ENCODE measurements at places on chromosomes 7 and 10.

GRCh38 chr10:132538790-132539421 lies 1.3 kb downstream of the INPP5A start:
- no peak for DNase-seq

GRCh38 chr7:26170663-26171062 lies 18.7 kb downstream of the NFE2L3 start:
- no peak for DNase-seq

- no peak for DNase-seq
Measured at GRCh38 chr7:155579565-155579964, 33.2 kb upstream of the CNPY1 start.

DNA sequence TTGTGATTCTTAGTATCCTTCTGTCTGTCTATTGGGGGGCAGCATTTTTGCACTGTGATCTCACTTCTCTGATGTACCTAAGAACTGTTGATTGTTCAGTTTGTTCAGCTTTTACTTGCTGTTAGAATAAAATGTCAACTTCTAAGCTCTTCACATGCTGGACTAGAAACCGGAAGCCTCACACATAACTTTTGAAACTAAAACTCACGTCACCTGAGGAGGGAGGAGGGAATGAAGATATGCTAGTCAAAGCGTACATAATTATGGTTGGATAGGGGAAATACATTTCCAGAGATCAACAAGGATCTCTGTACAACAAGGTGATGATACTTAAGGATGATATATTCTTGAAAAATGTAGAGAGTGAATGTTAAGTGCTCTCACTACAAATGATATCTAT lies 609.7 kb downstream of the INHBA start:
- DNase-seq: no peak

DNA sequence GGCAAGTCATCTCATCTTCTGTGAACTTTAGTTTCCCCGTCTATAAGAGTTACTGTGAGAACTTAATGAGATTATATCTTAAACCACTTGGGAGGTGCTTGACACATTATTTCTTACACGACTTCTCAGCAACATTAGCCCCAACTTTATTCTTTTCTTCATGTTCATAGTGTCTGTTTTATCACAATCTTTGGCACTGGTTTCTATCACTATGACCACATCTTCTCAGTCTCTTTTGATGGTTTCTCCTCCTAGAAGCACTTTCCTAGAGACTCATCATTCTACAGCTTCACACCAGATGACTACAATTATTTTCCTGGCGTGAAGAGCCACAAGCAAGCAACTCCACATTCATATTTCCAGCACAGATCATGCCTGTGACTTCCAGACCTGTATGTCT lies 26.5 kb upstream of the BET1 start:
- DNase-seq: no peak

- DNase-seq: no peak
Measured at GRCh38 chr10:79241990-79242619, 105.2 kb upstream of the PPIF start.

GRCh38 chr7:120360918-120361317 lies 87.9 kb downstream of the KCND2 start:
- no peak for DNase-seq

GRCh38 chr10:59695637-59696036 lies 14.0 kb downstream of the SLC16A9 start:
- no peak for DNase-seq

DNA sequence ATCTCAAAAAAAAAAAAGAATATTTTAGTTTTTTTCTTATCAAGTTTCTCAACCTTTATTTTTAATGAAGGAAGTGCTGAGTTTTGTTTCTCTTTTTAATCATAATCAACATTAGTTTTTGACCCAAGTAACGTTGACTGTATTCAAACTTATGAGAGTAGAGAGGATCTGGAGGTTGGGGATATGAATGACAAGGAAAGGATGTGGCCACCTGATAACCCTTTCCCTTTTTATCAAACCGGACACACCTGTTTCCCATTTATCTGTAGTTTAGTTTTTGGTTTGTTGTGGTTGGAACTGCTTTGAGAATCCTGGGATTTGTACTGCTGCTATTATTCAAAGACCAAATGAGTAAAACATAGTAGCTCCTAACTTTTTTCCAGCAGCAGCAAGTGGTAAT lies 38.6 kb downstream of the HACD1 start:
- DNase-seq: no peak

DNA sequence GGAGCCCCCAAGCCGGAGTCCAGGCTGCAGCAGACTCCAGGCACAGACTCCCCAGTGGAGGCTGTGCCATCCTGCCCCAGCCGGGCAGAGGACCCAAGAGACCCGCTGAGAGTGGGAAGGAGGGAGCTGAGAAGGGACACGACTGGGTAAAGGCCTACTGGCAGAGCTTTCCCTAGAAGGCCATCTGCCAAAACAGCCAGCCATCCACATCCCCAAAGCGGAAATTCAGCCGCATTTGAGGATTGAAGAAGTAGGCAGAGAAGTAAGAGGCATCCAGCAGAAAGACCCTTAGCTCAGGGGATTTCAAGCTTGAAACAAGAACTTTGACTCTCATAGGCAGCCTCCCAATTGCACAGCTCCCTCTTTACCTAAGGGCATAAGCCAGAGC lies 857 bp downstream of the CPXM2 start:
- DNase-seq: no peak

DNA sequence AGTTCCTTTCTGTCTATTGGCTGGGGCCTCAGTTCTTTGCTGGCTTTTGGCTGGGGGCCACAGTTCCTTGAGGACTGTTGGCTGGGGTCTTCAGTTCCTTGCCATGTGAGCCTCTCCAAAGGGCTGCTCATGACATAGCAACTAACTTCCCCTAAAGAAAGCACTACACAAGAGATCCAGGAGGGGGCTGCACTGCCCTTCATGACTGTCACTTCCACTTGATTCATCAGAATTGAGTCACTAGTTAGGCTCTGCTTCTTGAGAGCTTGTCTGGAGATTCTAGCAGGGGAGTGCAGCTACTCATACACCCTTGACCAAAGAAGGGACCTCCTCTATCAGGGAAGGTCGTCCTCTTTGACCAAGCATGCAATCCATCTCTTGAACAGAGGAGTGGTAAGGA lies 38.0 kb upstream of the MKX start:
- peak; percentile 11 for DNase-seq

- no peak for DNase-seq
Measured at GRCh38 chr10:24822590-24822989, 98.9 kb upstream of the ARHGAP21 start.

- no peak for DNase-seq
Measured at GRCh38 chr7:155375337-155376277, 77.9 kb downstream of the INSIG1 start.

DNA sequence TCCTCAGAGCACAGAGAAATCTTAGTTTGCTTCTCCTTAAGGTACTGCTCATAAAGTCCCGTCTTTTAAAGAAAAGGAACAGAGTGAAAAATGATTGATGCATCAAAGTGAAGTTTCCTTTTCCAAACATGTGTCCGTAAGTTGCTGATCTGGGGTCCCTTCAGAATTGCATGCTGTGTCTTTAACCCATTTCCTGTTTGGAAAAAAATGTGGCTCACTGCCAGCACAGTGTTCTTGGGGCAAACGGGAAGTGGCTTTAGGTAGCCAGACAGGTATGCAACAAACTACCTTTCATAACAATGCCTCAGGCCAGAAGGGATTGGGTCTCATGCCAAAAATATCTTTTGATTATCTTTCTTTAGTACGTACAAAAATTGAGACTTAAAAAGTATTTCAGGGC lies 50.9 kb downstream of the TFAM start:
- DNase-seq: no peak

DNA sequence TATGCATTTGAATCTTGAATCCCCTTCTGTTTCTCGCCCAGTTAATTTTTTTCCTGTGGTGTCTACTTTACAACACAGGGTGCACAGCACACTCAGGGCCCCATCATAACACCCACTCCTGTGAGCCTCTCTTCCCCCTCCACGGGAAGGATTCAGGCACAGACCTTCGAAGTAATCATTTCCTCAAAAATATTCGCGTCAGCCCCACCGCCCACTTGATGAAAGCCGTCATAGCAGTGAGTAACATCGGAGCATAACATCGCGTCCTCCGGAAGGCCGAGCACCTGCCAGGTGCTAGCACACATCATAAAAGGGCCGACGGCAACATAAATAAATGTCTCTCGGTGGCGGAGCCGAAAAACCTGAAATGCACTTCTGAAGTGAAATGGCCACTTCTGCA lies 201.7 kb upstream of the ADARB2 start:
- no peak for DNase-seq

GRCh38 chr7:106270122-106270977 lies 14.4 kb downstream of the NAMPT start:
- no peak for DNase-seq

- DNase-seq: no peak
Measured at GRCh38 chr7:127949769-127950222, 81.4 kb downstream of the LRRC4 start.

GRCh38 chr7:93226310-93226709 lies at the start of gene HEPACAM2:
Gene HEPACAM2, minus strand, starts transcription at chr7:93226469.
- no peak for DNase-seq

DNA sequence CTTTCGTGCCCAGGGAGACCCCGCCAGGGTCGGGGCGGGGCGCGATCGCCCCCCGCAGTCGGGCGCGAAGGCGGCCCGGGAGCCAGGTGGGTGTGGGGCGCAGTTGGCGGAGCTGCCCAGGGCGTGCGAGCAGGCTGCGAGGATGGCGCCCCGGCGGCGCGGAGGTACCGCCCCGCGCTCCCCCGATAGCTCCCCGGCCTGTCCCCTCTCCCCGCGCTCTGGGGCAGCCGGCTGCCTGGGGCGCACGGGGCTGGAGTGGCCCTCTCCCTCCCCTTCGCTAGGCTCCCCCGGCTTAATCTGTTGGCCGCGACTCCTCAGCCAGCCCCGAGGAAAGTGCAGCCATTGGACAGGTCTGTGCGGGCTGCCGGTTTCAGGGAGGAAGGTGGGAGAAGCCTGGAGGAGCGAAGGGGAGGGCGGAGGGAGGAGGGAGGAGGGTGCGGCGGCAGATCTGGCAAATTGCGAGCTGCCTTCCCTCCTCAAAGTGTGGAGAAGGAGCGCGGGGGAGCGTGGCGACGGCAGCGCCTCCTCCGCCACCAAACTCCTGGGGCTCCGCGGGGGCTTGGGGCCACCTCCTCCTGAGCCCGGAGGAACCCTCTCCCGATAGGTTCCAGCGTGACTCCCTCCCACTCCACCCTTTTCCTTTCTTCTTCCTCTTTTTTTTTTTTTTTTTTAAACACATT lies 361 bp upstream of the PLXDC2 start:
- no peak for DNase-seq

All from skeletal muscle cell (primary cell).